Activated CD8-positive, alpha-beta memory T cell treated with anti-CD3 and anti-CD28 coated beads for 24 hours (primary cell): ENCODE measurements at places on chromosomes 4 and X.

GRCh38 chr4:8435656-8436121 is 4.8 kb downstream of the ACOX3 start:
- peak; percentile 61 for DNase-seq

DNA sequence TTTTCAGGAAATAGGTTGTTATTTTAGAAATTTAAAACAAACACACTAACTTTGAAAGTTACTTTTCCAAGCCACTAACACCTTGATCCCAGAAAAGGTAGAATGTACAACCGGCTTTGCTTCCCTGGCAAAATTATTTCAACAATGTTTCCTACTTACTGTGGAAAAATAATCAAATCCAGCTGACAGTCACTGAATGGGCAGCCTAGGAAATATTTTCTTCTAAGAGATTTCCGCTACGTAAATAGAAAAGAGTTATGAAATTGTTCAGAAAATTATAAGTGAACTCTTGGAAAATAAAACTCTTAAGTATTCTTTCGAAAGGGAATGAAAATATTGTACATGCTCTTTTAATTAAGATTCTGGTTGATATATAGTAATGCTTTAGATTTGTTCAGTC is 195.7 kb downstream of the GASK1B start:
- DNase-seq, result no peak

GRCh38 chr4:168076989-168077725 is 15.2 kb upstream of the ANXA10 start:
- DNase-seq, result peak; percentile 59

DNA sequence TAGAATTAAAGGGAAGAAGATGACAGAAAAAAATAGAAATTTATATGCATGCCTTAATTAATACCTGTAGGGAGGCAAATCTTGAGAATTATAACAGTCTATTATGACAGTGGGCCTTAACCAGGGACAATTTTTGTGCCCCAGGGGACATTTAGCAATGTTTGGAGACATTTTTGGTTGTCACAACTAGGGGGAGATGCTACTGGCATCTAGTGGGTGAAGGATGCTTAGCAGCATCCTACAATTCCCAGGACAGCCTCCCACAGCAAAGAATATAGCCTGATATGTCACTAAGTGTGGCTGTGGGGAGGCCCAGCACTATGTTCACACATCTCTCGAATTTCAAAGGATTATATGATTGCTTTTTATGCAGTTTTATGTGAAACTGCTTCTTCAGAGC is 10.5 kb downstream of the GPR82 start:
- no peak for DNase-seq

- DNase-seq, result no peak
These were observed 57.3 kb downstream of the GSTCD start for GRCh38 chr4:105765690-105766407.

DNA sequence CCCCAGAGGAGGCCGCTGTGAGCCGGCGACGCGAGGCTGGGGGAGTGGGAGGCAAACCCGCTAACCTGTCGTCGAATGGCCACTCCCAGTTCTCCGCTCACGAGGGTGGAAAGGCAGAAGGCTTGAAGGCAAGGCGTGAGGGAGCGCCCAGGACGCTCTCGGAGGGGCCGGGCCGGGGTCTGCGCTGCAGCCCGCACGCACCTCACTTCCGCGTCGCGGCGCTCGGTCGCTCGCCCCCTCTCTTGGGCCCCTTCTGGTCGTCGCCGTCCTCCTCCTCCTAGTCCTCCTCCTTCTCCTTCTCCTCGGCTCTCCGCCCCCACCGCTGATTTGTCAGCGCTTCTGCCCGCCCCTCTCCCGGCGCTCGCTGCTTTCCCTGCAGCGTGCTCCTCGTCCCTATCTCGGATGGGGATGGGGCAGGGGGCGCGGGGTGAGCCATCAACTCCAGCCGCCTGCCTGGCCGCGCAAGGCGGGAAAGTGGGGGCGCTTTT is at the start of gene SNCA:
Gene SNCA, minus strand, starts transcription at position 265 of the 488 bp plus-strand sequence. CDS start 1,494 bp downstream, outside the sequence.
- DNase-seq, result peak; percentile 64

- DNase-seq, result no peak
These were observed 30.9 kb downstream of the CASP6 start for GRCh38 chr4:109672169-109672930.

- no peak for DNase-seq
These were observed 53.4 kb downstream of the ADGRG4 start for GRCh38 chrX:136354201-136354600.

- DNase-seq, result no peak
These were observed 94.9 kb upstream of the TBC1D9 start for GRCh38 chr4:140851032-140851636.

- no peak for DNase-seq
These were observed 73.7 kb downstream of the ABLIM2 start for GRCh38 chr4:8084712-8085490.

DNA sequence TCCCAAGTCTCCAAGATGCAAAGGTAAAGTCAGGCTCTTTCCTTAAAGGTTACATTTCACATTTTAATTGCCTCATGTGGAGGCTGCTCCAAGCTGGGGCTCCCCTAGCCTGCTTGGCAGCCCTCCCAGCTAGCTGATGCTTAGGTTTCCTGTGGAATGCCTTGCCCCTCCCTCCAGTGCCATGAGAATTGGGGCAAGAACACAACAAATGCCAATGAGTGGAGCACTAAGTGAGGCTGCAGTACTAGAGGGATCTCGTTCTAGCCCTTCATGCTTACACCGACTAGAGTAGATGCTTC is 597.7 kb downstream of the MID1IP1 start:
- DNase-seq, result no peak

- peak; percentile 69 for DNase-seq
These were observed 393 bp downstream of the SH3KBP1 start for GRCh38 chrX:19886883-19887531.

GRCh38 chr4:38523524-38524448 is 140.2 kb upstream of the KLF3 start:
- DNase-seq, result peak; percentile 68

DNA sequence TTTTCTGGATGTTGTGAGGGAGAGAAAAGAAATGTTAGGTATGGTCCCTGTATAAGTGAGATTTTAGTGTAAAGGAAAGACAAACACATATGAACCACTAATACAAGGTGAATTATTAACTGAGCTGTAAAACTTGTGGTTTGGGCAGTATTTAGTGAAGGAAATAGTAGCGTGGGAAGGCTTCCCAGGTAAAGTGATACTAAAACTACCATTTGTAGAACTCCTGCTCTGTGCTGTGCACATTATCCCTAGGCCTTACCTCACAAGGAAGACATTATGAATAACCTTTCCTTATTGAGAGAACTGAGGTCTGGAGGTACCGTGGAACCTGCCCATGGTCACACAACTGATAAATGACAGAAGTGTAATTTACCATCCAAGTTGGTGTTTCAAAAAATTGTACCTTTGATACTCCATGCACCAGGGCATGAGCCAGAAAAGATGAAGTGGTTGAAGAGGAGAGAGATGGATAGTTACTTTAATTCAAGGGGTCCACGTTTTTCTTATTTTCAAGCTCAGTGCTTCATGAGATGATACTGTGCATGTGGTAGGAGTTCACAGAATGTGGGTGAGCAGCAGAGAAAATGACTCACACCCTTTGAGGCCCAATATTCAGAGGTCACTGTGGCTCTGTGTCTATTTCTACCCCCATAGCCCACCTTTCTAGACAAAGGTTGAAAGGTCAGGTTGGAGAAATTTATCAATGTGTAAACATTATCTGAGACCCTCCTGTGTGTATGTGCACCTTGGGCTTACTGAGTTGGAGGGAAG is 2.6 kb upstream of the VSIG4 start:
- DNase-seq, result no peak

GRCh38 chr4:108072300-108072699 is 82.6 kb downstream of the HADH start:
- DNase-seq, result no peak

DNA sequence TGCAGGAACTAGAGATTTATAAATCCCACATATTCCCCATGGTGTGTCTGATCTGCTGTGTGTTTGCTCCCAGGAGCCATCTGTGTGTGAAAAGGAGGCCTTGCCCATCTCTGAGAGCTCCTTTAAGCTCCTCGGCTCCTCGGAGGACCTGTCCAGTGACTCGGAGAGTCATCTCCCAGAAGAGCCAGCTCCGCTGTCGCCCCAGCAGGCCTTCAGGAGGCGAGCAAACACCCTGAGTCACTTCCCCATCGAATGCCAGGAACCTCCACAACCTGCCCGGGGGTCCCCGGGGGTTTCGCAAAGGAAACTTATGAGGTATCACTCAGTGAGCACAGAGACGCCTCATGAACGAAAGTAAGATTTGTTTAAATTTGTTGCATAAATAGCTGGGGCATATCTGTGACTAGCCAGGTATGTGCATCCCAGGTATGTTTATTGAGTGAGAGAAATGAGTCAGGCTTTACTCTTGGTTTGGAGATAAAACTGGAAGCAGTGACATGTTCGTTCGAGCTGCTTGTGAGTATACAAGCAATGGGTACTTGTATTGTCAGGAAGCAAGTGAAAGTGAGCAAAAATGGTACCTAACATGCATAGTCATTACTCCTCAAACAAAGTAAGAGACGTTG is 89.5 kb downstream of the PTTG2 start:
- no peak for DNase-seq

DNA sequence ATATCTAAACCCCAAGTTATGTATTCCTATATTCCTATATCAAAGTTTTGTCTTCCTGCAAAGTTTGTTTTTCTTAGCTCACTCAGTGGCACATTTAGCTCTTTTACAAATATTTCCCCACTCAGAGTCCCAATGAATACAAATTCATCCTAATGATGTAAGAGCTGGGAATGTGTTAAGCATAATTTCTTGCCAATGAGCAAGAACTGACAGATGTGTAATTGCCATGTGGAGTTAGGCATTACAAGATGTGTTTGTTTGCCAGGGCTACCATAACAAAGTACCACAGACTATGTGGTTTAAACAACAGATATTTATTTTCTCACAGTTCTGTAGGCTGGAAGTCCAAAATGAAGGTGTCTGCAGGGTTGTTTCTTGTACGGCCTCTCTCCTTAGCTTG is 302.1 kb downstream of the KCTD8 start:
- no peak for DNase-seq

DNA sequence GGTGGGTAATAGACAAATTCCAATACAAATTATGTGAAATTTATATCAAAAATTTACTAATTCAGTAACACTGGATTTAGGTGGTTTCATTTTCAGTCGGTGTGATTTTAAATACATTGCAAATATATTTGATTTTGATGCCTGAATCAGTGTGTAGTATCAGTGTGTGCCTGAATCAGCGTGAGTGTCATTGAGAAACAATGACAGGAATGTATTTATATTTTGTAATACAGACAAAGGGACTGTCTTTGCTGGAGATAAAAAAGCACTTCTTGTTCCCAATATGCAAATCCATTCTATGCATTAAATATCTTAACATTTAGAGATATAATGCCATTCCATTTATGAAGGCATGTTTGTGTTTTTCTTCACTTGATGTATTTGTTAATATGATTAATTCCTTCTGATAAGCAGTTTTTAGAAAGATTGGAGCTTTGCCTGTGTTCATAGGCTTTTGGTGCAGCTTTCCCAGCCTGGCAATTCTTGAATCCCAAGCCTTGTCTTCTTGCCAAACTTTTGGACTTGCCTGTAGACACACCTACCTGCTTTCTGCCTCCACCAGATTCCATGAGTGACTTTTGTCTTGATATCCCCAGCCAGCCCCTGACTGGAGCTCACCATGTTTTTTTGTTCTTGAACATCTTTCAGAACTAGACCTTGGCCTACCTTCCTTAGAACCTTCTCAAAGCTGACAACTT is 243.8 kb downstream of the ADGRL3 start:
- DNase-seq, result no peak

- DNase-seq, result no peak
These were observed 1443.4 kb upstream of the TENM3 start for GRCh38 chr4:180799798-180800197.

DNA sequence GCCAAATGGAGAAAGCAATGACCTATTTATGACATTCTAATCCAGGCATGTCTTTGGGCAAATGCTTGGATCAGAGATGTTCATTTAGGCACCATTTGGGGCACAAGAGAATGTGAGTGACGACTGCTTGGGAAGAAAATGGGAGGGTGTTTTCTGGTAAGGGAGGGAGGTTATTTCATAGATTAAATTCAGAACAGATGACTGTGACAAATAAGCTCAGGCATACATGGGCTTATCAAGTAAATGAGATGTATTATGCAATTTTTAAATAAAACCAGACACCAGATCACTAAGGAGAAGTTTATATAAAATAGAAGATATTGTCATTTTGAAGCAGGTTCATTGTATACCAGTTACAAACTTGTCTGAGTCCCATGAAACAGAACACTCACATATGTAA is 71.4 kb upstream of the UGT8 start:
- DNase-seq, result no peak

- DNase-seq, result no peak
These were observed 8.8 kb downstream of the LHFPL1 start for GRCh38 chrX:112670977-112671376.

GRCh38 chrX:32525234-32525633 is 686.1 kb downstream of the DMD start:
- DNase-seq, result no peak

- no peak for DNase-seq
These were observed 211.5 kb downstream of the PDGFRA start for GRCh38 chr4:54440394-54441136.

GRCh38 chr4:156547439-156547838 is 424.2 kb downstream of the PDGFC start:
- no peak for DNase-seq

GRCh38 chr4:90078440-90078839 is 48.8 kb upstream of the CCSER1 start:
- DNase-seq, result no peak

GRCh38 chr4:128566693-128567092 is 242.8 kb upstream of the JADE1 start:
- no peak for DNase-seq

DNA sequence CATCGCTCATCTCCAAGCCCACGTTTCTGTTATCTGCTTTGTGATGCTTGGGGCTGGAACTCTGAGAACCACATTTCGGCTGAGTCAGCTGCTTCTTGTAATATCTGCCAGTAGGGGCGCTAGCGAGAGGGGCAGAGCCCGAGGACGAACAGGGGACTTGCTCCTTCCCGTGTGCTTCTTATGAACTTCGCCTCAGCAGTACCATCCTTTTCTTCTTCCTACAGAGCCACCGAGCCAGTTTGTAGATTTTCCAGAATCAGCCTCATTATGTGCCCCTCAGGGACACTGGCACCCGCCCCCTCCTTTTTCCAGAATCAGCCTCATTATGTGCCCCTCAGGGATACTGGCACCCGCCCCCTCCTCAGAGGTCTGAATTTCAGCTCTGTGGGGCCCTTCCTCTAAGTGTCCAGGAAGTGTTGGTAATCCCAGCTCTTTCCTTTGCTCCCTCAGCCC is 441.7 kb upstream of the RASGEF1B start:
- DNase-seq, result peak; percentile 69
